ENCODE measurements at places on chromosomes 1 and 21.

DNA sequence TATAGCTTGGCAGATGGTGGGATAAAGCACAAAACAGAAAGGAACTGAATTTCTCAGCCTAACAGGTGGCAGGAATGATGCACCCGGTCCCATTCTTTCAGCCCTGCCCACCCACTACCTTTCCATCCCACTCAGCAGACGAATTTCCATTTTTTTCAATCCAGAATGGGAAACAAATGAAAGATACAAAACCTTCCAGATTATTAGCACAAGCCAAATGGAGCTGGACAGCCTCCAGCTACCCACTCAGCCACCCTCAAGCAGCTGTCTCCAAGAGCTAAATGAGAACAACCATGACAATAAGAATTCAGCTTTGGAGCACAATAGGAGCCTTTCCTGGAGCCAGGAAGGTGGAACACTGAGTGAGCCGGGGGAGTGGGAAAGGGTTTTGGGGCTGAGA, 96.3 kb upstream of the ST6GALNAC5 start:
- no peak for DNase-seq

GRCh38 chr1:178126741-178127185, 32.9 kb downstream of the RASAL2 start:
- DNase-seq, result peak; percentile 99

GRCh38 chr1:21292984-21293536, 2.8 kb upstream of the ECE1 start:
- no peak for DNase-seq

DNA sequence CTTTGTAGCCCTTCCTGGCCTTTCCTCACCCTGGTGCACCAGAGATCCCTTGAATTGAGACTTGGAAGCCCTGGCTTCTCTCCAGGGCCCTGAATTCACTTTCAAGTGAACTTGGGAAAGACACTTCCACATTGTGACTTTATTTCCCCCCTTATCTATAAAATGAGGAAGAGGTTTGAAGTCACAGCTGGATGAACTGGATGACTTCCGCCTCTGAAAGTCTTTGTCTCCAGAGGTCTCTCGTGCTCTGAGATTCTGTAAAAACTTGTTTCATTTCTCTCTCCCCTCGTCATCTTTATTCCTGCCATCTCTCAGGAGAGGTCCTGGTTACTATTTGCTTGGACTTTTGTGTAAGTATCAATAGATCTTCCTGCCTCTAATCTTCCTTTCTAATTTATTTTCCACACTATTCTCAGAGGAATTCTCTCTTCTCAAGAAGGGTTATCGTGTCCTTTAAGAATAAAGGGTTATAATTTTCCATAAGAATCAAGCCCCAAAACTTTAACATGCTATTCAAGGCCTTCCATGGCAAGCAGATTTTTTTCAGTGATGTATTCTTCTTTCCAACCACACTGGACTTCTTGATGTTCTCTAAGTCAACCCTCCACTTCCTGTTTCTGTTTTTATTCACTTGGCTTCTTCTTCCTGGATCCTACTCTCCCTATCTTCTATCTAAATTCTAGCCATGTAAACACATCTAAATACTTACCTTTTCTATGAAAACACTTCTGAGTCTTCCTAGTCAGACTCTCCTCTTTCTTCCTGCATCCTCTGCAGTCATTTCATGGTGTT, 6.5 kb upstream of the RPTN start:
- no peak for DNase-seq

- DNase-seq, result peak; percentile 37
These were observed 22.1 kb downstream of the A3GALT2 start for GRCh38 chr1:33298623-33299277.

- no peak for DNase-seq
These were observed 70.9 kb downstream of the TM2D1 start for GRCh38 chr1:61654067-61654466.

GRCh38 chr1:162217706-162218105, 148.2 kb downstream of the NOS1AP start:
- DNase-seq, result no peak

Measured in bronchial epithelial cell (primary cell).